Activated naive CD4-positive, alpha-beta T cell treated with anti-CD3 and anti-CD28 coated beads, Interleukin-2, amount 50 U/mL, for 72 hours (primary cell): ENCODE measurements at places on chromosomes 2 and 18.

- no peak for DNase-seq
These were observed 283.8 kb upstream of the LYPD1 start for GRCh38 chr2:132953771-132954170.

GRCh38 chr18:40810372-40810771 is 1144.7 kb upstream of the PIK3C3 start:
- DNase-seq, result no peak

DNA sequence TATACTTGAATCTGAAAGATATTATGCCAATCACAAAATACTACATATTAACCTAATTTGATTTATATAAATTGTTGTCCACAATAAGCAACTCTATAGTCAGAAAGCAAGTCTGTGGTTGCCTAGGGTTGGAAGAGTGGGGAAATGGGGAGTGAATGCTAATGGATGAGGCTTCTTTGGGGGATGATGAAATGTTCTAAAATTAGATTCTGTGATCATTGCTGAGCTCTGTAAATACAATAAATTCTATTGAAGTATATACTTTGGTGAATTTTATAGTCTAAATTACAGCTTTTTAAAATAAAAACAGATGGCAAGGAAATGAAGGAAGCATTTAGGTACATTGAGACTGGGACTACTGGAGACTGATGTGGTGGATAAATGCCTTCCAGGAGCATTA is 275.5 kb downstream of the MBD2 start:
- DNase-seq, result no peak

- no peak for DNase-seq
These were observed 6.0 kb downstream of the COMMD1 start for GRCh38 chr2:61911510-61911909.

- no peak for DNase-seq
These were observed 176.4 kb downstream of the MYO3B start for GRCh38 chr2:170354388-170354787.

GRCh38 chr2:158716121-158716791 is 78.9 kb upstream of the DAPL1 start:
- no peak for DNase-seq

DNA sequence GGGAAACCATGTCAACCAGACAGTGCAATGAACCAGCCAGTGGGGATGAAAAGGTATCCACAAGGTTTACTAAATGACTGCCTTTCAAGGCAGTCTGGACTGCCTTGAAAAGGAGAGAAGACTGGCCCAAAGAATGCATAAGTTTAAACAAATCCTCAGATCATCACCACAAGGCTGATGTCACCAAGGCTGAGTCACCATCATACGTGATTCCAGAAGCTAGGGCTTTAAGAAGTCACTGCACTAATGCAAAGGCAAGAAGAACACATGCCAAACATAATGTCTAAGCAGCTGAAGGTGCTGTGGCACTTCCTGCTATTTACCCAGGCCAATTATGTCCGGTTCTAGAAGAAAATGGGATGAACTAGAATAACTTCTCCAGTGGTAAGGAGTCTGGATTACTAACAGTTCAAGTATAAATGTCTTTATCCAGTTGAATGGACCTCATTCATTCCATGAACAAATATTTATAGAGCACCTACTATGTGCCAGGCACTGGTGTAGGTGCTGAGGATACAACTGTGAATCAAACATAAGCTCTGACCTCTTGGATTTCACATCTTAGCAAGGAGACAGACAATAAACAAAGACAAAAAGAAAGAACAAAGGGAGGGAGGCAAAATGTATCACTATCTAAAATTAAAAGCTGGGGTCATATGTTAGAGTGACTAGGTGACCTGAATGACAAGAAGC is 37.6 kb upstream of the ONECUT2 start:
- DNase-seq, result no peak

DNA sequence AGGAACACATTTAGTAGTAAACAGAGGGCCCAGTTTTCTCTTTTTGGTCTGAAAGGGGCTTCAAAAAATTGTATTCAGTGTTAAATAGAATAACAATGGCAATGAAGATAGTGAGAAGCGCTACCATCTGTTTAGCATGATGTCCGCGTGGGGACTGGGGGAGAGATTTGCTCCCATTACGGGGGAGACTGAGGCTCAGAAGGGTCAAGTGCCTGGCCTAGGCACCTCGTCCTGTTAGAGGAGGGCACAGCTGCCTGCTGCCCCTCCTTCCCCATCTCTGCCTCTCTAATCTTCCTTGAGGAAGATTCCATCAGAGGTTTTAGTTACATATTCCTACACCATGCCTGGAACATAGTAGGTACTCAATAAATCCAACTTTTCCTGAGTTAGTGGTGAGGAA is 10.1 kb upstream of the TMEM185B start:
- DNase-seq, result no peak

DNA sequence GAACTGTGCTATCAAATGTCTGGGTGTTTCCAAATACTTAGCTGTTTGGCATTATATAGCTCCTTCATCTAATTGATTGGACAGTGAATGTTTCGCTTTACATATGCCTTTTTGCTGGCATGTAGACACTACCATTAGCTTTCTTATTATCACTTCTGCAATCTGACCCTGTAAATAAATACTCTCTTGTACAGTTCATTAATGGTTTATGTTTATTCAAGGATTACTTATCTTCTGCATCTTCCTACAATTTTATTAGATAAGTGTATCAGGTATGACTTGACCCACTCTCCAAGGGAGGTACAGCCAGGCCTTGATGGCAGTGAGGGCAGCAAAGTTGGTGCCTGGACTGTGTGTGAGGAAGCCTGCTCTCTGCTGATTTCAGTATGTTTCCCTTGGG is 614.1 kb upstream of the SETBP1 start:
- DNase-seq, result no peak

DNA sequence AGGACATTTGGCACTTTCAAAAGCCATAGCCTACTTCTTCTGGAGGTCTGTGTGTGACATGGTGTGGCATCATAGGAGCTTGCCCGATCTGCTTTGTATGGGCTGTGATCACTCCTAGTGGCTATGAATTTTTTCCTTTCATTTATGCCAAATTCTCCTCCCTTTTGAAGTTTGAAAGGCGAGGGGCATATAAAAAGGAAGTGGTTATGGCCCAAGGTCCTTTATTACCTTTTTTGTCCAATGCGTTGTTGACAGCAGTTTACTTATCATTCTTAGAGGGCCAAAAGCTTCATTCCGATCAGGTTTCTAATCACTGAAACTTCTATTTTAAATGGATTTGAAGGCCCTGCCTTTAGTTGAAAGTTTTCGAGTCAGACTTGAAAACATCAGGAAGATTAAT is 224.3 kb upstream of the FOSL2 start:
- DNase-seq, result no peak

DNA sequence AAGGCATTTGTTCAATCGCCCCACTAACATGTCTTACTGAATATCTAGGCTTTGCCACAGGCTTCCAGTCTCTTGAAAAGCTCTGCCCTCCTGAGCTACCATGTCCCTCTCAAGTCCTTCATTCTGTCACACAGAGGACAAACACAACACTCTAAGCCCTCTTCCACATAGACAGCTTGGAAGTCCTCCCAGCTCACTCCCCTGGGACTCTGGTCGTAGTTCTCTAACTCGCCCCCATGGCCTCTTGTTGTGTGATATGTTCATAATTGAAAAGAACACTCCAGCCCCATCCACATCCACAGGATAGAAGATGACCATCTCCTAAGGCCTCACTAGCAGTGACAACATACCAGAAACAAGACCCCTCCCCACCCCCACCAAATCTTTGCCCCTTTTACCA is 37.9 kb downstream of the BUB1 start:
- no peak for DNase-seq

GRCh38 chr18:60568220-60568619 is 195.6 kb upstream of the MC4R start:
- DNase-seq, result no peak

DNA sequence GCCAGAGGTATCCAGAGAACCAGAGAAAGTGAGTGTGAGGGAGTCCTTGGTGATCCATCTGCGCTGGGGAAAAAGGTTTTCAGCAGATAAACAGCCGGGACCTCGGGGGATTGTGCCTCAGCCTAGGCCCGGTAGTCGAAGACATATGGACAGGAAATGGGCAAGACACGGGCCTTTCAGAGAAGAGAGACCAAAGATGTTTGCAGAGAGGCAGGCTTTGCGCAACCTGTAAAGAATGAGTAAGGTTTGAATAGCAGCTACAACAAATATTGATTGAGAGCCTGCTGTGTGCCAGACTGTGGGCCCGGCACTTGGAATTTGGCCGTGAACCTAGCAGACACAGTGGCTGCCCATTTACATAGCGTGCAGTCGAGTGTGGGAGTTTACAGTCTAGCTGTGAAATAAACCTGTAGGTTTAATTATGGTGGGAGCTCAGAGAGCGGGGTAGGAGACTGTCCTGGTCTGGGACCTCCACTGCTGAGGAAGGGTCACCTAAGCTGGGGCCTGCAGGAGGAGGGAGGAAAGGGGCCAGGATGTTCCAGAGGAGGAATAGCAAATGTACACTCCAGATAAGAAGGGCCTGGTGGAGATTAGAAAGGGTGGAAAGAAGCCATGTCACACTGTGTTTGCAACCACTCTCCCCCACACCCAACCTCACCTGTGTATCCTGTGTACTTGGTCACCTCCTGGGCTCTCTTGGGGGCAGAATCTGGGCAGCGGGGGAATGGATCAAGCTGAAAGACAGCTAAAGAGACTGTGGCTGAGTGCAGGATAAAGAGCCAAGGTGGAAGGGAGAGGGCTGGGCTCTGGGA is 3.0 kb downstream of the SH2D6 start:
- DNase-seq, result no peak

GRCh38 chr2:218877331-218877730 is 3.3 kb upstream of the WNT10A start:
- DNase-seq, result no peak
